PC-9 (cell line): ENCODE measurements at places on chromosomes 1 and 21. TPM values are rescaled to one million over a fixed set of nuclear protein-coding genes. Genes with fewer than 3 reads are reported as not detected.

The ZNF648 gene
- total RNA-seq: not detected in 2 replicates

The HIVEP3 gene
- 8.1 and 11.0 TPM in 2 replicates for total RNA-seq

The ORC1 gene
- total RNA-seq: 17.6 and 21.2 TPM in 2 replicates

The C1orf116 gene
- total RNA-seq: 30.2 and 36.7 TPM in 2 replicates

- no peak for DNase-seq
These were observed 54.7 kb downstream of the NDUFS5 start for GRCh38 chr1:39080831-39081270.

DNA sequence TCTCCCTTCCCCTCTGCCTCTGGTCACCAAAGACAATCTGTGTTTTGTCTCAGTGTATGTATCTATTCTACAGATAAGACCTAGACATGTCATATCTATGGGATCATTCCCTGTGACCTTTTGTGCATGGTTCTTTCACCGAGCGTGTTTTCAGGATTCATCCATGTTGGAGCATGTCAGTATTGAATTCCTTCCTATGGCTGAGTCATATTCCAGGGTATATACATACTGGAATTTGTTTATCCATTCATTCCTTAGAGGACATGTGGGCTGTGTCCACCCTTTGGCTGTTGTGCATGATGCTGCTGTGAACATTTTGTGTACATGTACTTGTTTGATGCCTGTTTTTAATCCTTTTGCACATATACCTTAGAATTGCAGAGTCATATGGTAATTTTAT lies 69.9 kb downstream of the NFASC start:
- DNase-seq: no peak

DNA sequence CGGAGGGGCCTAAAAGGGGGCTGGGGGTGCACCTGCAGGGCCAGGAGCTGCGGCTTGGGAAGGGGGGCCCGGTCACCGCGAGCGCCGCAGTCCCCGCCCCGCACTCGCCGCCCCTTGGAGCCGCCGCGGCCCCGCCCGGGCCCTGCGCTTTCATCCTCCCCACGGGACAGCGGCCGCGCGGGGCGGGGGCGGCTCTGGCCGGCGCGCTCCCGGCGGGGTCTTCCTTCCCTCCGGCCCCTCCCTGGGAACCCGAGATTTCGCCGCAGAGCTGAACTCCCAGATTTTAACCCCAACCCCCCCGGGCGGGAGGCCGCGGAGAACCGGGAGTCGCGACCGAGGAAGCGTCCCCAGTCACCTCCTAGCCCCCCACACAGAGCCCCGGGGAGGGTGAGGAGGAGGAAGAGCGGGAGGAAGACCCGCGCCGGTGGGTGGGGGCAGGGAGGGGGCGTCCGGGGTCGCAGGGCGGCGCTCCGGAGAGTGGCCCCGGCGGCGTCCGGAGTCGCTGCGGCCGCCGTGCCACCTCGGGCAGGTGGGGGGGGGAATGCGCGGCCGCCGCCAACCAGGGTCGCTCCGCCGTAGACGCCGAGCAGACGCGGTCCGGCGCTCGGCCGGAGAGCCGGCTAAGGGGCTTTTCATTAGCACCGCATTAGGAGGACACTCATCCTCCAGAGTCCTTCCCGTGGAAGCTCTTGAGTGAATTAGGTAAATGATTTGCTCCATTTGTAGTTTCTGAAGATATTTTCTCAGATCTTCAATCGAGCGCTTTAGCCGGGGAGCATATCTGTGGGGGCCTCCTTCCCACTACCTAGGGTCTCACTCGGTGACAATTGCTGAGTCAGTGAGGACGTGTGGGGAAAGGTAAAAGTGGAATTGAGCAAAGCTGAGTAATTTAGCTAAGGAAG lies 31.6 kb upstream of the NFIA start:
- peak; percentile 40 for DNase-seq

DNA sequence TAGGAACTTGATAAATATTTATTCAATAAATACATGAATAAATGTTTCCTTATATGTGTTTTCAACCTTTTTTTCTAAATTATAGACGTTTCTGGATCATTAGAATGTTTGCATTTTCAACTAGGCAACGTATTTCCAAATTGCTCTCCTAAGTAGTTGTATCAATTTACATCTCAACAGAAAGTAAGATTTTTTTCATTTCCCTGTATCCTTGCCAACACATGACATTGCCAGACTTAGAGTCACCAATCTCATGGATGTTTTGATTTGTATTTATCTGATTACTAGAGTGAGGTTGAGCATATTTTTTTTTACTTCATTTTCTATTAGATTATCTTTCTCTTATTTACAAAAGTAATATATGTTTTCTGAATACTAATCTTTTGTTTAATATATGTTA lies 22.2 kb upstream of the SMG7 start:
- no peak for DNase-seq

- DNase-seq: no peak
These were observed 89.0 kb upstream of the CHODL start for GRCh38 chr21:18155508-18156193.

- DNase-seq: no peak
These were observed 9.6 kb upstream of the AMY2B start for GRCh38 chr1:103561643-103562395.

DNA sequence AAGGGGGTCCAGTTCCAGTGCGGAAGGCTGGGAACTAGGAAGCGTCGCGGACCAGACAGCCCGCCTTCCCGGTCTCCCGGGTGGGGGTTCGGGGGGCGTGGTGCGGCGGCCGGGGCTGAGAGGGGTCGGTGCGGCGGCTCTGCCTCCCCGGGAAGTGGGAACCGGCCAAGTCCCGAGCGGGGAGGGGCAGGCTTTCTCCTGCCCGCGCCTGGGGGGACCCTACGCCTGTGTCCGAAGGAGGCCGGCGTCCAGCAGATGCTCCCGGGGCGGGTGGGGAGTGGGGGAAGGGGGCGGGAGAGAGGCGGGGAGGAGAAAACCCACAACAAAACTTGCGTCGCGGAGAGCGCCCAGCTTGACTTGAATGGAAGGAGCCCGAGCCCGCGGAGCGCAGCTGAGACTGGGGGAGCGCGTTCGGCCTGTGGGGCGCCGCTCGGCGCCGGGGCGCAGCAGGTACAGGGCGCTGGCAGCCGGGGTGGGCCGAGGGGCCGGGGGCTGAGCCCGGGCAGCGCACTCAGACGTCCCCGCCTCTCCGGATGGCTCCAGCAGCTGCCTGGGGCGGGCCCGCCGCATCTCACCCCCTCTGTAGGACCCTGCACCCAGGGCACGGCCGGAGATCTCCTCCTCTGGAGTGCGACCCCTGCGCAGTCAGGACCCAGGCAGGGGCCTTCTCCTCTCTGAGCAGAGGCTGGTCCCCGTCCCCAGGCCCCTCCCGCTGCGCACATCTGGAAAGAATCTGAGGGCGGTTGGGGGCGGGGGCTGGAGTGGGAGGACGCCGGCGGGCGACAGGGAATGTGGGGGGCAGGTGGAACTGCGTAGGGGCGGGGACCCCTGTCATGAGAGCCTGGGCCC lies at the start of gene PODN:
TSS of gene PODN (plus strand) at position 355 of the 849 bp plus-strand sequence. CDS start 7,643 bp downstream, outside the sequence.
- no peak for DNase-seq
